ENCODE measurements at places on chromosomes 5 and 9. TPM values are rescaled to one million over a fixed set of nuclear protein-coding genes. Genes with fewer than 3 reads are reported as not detected.

The ZNG1F gene
- 18.9 TPM for total RNA-seq

The DCTN3 gene
- 101 TPM for total RNA-seq

- H3K36me3 ChIP-seq = no peaks in the 10 kb centered on the region
- no peaks in the 10 kb centered on the region for H3K27me3 ChIP-seq
- H3K27ac ChIP-seq = no peak overlapping the region
These were observed 128.0 kb downstream of the SPATA31D1 start for GRCh38 chr9:82116556-82116955.

GRCh38 chr9:95446259-95446658 lies 70.5 kb downstream of the PTCH1 start:
- peaks cover 24% of the 10 kb centered on the region for H3K36me3 ChIP-seq
- H3K27ac ChIP-seq = no peak overlapping the region
- no peak overlapping the region for H3K4me3 ChIP-seq
- peaks cover 12% of the 10 kb centered on the region for H3K4me1 ChIP-seq
- no peaks in the 10 kb centered on the region for H3K27me3 ChIP-seq

DNA sequence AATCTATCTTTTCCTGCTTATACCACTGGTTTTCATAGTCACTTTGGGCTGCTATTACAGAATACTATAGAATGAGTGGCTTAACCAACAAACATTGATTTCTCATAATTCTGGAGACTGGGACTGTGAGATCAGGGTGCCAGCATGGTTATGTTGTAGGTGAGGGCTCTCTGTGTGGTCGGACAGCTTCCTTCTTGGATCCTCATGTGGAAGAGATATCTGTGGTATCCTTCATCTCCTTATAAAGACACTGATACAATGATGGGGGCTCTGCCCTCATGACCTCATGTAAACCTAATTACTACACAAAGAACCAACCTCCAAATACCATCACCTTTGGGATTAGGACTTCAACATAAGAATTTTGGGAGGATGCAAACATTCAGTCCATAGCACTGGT lies 13.9 kb upstream of the PRLR start:
- peaks cover 40% of the 10 kb centered on the region for H3K4me1 ChIP-seq
- H3K27ac ChIP-seq = no peak overlapping the region
- H3K4me3 ChIP-seq = no peak overlapping the region
- H3K27me3 ChIP-seq = peaks cover 5% of the 10 kb centered on the region

GRCh38 chr5:20469390-20469789 lies 481.4 kb upstream of the CDH18 start:
- H3K27ac ChIP-seq = no peak overlapping the region
- H3K27me3 ChIP-seq = no peaks in the 10 kb centered on the region
- H3K36me3 ChIP-seq = no peaks in the 10 kb centered on the region
- no peak overlapping the region for H3K4me3 ChIP-seq
- DNase-seq = no peak

DNA sequence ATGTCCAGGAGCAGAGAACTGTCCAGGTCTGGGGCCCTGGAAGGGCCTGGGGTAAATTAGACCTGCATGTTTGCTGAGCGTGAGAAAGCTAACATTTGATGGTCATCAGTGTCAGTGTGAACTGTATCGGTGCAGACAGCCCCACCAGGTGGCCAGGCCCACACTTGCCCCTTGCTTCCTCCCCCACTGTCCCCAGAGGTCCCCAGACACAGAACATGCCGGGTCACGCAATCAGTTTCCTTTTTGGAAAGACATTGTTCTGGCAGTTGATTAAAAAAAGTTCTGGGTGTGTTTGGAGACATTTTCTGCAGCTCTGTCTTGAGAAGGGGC lies 1.5 kb downstream of the NKD2 start:
- H3K36me3 ChIP-seq = no peaks in the 10 kb centered on the region
- peak overlapping the region; percentile 77 for H3K4me3 ChIP-seq
- no peak overlapping the region for H3K27ac ChIP-seq
- no peak for DNase-seq

GRCh38 chr5:72467461-72467860 lies 39.7 kb downstream of the ZNF366 start:
- peaks cover 4% of the 10 kb centered on the region for H3K4me1 ChIP-seq
- H3K27me3 ChIP-seq = peaks cover 3% of the 10 kb centered on the region
- H3K36me3 ChIP-seq = no peaks in the 10 kb centered on the region

DNA sequence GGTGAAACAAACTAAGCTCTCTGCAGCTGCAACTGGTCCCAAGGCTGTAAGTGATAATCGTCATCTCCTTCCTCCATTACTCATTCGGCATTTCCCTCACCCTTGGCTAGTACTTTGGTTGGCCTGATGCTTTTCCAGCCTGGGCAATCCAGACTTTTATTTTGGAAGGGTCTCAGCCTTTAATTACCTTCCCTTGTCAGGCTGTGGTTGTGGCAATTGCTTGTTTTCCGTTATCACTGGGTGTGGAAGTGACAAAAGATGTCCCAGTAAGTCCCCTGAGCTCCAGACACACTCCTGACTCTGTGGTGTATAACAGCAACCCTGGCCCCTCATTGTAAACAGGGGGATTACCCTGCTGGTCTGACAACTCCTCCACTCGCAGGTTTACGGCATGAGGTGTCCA lies 6.3 kb upstream of the FAF2 start:
- no peaks in the 10 kb centered on the region for H3K36me3 ChIP-seq
- no peak for DNase-seq
- no peak overlapping the region for H3K4me3 ChIP-seq

Data from progenitor cell of endocrine pancreas (in vitro differentiated cells).